Posterior vena cava (tissue), 2 donors: ENCODE measurements at places on chromosomes 1 and 21. TPM values are rescaled to one million over a fixed set of nuclear protein-coding genes. Genes with fewer than 3 reads are reported as not detected.

DENND4B gene
- 41.7 TPM for total RNA-seq

SLC5A9 gene
- 0.67 TPM for total RNA-seq

CFAP410 gene
- total RNA-seq, result 18.8 TPM

TNNT2 gene
- not detected for total RNA-seq

FAM177B gene
- not detected for total RNA-seq

MAGOH gene
- 24.0 TPM for total RNA-seq

GBP1 gene
- 26.8 TPM for total RNA-seq

GFI1 gene
- total RNA-seq, result 1.1 TPM

MMP23B gene
- 36.1 TPM for total RNA-seq

GIPC2 gene
- 8.4 TPM for total RNA-seq

ST6GALNAC5 gene
- total RNA-seq, result 21.8 TPM

CD84 gene
- 16.8 TPM for total RNA-seq
